Activated CD4-positive, alpha-beta T cell treated with anti-CD3 and anti-CD28 coated beads for 4 hours (primary cell): ENCODE measurements at places on chromosomes 6 and 20.
A peak's percentile ranks its signal among the peaks of the same experiment; 100 is the strongest.

DNA sequence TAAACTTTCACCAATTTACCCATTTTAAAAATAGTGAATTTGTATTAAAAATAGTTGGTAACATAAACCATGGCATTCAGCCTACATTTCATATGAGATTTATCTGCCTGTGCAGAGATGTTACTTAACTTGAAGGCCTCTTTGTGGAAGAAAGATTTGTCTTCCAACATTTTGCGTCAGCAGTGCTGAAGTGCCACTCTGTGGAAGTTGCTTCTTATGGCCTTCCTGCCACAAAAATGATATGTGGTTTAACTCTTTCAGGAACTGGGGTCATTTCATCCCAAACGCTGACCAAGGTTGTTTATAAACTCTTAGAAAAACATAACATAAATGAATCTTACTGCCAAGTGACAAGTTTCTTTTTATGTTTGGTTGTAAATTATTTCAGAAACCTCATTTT lies 246.8 kb downstream of the ARID1B start:
- DNase-seq, result no peak

DNA sequence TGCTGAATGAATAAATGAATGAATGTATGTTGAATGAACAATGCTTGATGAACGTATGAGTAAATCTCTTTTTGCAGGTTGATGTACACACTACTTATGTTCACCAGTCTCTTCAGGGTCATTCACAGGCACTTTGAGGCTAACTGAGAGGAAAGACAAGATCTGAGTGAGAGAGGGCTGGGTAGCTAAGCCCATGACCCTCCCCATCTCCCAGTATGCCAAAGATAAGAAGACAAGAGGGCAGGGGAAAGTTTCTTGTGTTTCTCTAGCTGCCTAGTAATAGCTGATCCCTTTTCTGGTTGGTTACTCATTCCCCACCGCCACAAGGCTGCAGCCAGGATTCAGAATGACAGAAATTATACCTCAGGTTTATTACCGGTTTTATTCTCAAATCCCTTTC lies 90.7 kb downstream of the CEP57L1 start:
- no peak for DNase-seq

GRCh38 chr6:109087661-109088264 lies 6.9 kb downstream of the SESN1 start:
- DNase-seq, result no peak

DNA sequence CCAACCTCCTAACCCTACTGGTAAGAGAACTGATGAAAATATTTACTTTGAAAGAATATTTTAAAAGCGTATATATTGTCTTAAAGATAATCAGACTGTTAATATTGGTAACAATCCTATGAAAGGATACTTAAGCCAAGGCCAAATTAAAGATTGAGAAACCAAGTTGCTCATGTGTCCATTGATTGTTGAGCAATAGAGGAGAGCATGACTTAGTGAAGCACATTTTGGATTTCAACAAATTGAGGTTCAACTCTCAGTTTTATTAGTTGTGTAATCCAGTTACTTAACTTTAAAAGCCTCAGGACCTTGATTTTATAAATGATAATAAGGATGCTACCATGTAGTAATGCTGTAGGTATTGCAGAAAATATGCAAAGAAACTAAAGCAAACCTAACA lies 56.8 kb downstream of the PRL start:
- DNase-seq, result no peak

- no peak for DNase-seq
Measured at GRCh38 chr6:1958257-1958656, 287.1 kb downstream of the GMDS start.

GRCh38 chr6:133697666-133698065 lies 191.2 kb upstream of the TCF21 start:
- DNase-seq, result no peak

- no peak for DNase-seq
Measured at GRCh38 chr6:81979767-81980166, 227.3 kb upstream of the TENT5A start.

GRCh38 chr20:64114356-64114971 lies 7.1 kb upstream of the NPBWR2 start:
- DNase-seq, result no peak

- no peak for DNase-seq
Measured at GRCh38 chr20:57361517-57361916, 10.5 kb downstream of the RAE1 start.

- DNase-seq, result peak; percentile 9
Measured at GRCh38 chr6:130675072-130675471, 152.1 kb upstream of the SMLR1 start.

DNA sequence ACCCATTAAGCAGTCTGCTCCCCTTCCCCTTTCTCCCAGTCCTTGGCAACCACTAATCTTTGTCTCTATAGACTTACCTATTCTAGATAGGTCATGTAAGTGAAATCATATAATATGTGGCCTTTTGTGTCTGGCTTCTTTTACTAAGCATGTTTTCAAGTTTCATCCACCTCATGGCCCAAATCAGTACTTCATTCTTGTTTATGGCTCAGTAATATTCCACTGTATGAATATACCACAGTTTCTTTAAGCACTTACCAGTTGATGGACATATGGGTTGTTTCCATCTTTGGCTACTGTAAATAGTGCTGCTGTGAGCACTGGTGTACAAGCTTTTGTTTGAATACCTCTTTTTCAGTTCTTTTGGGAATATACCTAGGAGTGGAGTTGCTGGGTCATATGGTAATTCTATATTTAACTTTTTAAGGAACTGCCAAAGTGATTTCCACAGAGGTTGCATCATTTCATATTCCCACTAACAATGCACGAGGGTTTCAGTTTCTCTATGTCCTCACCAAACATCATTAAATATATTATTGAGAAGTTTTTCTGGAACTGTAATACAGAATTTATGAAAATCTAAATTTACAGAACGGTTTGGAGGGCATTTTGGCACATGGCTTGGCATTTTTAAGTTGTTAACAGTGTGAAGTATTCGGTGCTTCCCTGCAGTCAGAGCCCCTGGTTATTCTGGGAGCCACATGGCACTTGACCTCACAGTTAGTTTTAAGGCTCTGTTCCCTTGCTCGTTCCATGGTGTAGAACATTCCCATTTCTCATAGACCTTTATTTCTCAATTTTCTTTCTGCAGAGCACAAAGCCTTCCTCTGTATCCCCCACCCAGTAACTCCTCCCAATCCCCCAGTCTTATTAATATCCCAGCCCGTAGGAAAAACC lies 27.0 kb upstream of the DTNBP1 start:
- DNase-seq, result no peak

DNA sequence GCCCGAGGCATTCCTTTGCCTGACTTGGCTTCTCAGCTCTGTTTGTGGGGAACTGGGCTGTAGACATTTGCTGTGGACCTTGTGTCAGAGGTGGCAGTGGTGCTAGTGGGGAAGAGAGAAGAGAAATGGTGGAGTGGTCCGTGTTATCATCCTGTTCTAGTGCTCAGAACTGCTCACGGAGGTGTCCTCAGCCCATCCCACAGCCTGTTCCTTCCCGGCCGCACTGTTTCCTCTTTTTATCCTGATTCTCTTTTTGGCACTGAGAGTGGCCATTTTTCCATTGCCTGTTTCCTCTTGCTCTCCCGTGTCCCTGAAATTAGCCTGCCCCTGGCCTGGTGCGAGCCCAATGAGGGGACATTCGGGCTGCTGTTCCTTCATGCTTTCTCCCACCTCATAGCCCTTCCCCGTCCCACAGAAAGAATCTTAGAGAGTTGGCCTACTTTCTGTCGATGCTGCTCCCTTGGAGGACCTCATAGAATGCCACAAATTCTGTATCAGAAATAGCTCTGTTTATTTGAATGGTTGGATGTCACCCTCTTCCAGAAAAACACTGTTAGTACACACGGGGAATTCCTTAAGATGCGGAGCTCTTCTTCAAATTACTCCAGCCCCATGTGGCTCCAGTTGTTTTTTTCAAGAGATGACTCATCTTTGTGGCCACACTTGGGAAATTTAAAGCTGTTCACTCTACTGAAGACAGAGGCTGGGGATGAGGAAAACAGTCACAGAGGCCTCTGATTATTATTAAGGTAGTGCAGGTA lies 26.1 kb downstream of the FARS2 start:
- DNase-seq, result no peak

- DNase-seq, result no peak
Measured at GRCh38 chr20:46275091-46275490, 33.2 kb downstream of the CDH22 start.

GRCh38 chr6:44800171-44800783 lies 412.8 kb downstream of the CDC5L start:
- no peak for DNase-seq

DNA sequence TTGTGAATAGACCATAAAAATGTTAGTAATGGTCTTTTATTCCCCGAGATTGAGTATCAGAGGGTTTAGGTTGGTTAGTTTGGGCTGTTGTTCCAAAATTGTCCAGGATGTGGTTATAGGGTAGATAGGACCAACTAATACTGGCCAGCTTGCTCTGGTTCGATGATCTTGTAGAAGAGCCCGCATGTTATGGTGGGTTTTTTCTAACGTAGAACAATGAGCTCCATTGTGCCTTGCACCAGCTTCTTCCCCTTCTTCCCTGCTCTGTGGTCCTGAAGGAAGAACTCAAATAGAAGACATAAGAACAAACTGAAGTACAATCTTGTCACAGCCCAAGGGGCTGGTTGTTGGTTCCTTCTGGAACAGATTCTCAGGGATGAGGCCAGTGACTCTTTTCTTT lies 70.5 kb downstream of the RREB1 start:
- no peak for DNase-seq
